Activated naive CD8-positive, alpha-beta T cell treated with anti-CD3 and anti-CD28 coated beads, Interleukin-2, amount 10 ng/mL, durations not matched to agents 7 days and 5 days (primary cell): ENCODE measurements at places on chromosomes 2 and 18. TPM values are rescaled to one million over a fixed set of nuclear protein-coding genes. Genes with fewer than 3 reads are reported as not detected.

The SNTG2 gene
- 3.5 TPM for total RNA-seq

- no peak for DNase-seq
Observed at GRCh38 chr18:76923485-76924085, 101.2 kb downstream of the ZNF236 start.

GRCh38 chr18:8380926-8381325 lies 228.3 kb upstream of the RAB12 start:
- DNase-seq: no peak

DNA sequence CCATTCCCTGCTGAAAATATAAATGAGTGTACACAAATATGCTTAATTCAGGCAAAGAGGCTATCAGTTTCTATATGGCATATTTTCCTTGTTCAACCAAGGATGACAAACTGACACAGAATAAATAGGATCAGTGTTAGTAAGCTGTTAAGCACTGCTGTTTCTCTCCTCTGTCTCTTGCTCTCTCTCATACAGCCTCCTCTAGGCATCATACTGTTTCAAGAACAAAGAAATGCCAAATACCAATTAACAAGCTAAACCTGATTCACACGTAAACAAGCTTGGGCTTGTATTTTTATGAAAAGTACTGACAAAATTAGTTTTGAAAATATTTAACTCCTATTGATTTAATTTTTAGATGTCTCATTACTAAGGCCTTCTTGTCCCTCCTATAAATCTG lies 1027.2 kb upstream of the ACVR2A start:
- DNase-seq: no peak

The CCDC142 gene
- 36.8 TPM for total RNA-seq

The MYL12A gene
- 864 TPM for total RNA-seq
